ENCODE measurements at places on chromosomes 3 and 15.

GRCh38 chr3:156461889-156462288 is 93.0 kb downstream of the SSR3 start:
- no peak for DNase-seq

DNA sequence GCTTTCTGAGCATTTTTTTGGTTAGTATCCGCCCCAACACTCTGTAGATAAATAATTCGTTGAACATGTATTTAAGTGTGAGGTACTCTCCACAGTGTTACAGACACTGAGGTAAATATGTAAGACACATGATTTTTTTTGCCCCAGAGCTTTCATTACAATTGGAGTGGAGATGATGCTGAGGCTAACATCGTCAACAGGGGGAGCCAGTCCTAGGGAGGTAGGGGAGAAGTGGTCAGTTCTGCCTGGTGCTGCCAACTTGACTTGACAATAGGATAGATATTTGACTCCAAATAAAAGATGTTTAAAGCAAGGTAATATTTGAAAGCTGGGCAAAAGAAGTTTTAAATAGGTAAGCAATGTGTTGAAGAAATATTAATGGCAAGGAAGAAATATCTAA is 295.7 kb downstream of the UNC13C start:
- no peak for DNase-seq

DNA sequence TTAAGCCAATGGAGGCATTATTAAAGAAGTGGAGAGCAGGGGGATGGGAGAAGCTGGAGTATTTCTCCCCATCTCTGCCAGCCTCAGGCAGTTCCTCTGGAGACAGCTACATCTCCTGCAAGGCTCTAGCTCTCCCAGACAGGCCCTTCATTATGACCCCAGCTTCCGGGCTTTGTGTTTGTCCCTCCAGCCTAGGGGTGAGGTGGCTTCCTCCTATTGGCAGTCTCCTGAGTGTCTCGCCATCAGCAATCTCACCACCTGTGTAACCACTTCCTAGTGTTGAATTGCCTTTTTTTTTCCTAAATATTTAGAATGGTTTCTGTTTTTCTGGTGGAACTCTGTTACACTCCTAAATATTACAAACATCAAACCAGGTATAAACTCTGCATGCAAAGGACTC is 122.3 kb downstream of the FAM174B start:
- no peak for DNase-seq

- no peak for DNase-seq
Measured at GRCh38 chr15:56957812-56958406, 39.5 kb downstream of the TCF12 start.

GRCh38 chr3:132008837-132009236 is 26.0 kb downstream of the CPNE4 start:
- DNase-seq: no peak
